ENCODE measurements at places on chromosomes 11 and 22.

DNA sequence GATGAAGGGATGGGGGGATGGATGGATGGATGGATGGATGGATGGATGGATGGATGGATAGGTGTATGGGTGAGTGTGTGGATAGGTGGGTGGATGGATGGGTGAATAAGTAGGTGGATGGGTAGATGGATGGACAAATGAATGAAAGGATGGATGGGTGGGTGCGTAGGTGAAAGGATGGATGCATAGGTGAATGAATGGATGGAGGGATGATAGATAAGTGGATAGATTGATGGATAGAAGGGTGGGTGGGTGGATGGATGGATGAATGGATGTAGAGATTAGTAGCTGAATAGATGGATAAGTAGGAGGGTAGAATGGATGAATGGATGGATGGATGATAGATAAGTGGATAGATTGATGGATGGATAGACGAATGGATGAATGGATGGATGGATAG lies 152.7 kb downstream of the MN1 start:
- DNase-seq = no peak

GRCh38 chr11:135037828-135038227 lies 625.8 kb upstream of the B3GAT1 start:
- no peak for DNase-seq

DNA sequence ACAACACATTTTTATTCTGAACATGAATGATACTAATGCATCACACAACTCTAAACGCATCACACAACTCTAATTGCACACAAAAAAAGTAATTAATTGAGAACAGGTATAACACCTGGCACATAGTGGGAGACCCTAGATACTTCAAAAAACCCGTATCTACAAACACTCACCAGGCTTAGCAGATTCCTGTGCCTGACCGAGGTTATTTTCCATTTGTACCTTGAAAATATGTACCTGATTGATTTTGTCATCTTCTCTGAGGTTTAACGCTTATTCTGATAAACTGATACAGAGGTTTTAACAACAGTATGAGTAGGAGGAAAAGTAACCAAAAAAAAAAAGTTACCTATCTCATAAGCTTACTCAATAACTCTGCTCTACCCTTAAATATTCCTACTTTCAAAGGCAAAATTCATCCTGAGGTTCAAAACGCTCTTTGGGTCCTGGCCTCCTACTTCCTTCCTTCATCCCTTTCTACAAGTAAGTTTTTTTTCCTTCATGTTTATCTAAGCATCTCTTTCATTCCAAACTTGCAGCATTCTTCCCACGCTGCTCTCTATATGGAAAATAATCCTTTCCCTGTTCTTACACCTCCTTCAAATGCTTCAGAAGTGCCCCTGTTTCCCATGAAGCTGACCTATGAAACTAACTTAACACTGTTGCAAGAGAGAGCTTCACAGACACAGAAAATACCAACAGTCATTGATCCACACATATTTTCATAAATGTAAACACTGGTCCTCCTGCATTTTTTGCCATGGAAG lies 73.3 kb downstream of the ETS1 start:
- no peak for DNase-seq

DNA sequence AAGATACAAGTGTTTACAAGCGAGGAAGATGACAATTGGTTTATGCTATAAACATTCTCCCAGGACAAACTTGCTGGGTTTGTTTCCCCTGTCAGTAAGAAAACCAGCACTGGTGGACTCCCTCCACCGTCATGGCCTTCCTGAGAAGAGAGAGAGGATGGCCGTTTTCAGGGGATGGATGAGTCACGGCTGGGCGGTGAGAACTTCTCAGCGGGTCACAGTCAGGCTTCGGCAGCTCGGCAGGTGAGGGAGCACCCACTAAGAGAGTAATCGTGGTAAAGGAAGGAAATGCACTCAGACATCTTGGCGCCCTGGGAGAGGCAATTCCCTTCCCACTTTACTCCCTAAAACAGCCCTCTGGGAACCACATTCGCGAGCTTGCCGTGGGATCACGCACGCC lies 83.9 kb downstream of the NCAM1 start:
- no peak for DNase-seq

DNA sequence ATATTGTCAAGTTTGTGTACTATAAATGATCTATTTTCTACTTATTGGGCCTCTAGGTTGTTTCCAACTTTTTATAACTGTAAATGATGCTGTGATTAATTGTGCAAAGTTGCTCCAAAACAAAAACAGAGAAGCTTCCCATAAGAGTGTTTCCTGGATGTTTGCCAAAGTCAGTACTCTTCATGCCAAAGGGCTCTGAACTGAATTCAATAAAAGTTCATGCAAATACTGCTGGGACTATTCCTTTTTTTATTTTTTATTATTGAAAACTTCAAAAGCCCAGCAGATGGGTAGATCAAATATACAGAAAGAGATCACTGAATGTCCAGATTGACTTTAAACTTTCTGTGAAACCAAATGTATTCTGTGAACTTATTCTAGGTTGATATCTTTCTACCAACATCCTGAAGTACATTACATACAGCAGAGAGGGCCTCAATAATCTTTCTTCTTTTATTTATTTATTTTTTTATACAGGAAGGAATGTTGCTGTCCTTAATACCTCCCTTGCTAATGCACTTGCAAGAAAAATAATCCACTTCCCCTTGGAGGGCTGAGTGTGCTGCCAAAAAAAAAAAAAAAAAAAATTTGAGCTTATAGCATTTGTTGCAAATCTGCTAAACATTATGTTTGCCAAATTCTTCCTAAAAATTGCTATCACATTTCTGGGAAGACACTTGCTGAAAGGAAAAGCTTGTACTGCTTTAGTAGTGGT lies 53.0 kb downstream of the CTSC start:
- no peak for DNase-seq

DNA sequence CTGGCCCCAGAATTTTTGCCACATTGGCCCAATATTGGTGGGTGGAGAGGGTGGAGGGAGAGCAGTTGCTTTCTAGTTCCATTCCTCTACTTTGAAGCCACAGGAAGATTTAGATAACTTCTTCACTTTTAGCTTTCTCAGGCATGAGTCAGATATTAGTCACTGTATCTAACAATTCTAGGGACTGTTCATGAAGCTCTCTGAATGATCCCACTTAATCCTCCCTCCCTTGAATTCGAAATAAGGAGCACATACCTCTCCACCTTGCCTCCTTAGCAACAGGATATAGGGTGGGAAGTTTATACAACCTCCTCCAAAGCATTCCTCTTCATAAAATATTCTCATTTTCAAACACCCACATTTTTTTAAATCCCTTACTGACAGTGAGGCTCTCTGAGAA lies 13.5 kb downstream of the FSHB start:
- DNase-seq = no peak

DNA sequence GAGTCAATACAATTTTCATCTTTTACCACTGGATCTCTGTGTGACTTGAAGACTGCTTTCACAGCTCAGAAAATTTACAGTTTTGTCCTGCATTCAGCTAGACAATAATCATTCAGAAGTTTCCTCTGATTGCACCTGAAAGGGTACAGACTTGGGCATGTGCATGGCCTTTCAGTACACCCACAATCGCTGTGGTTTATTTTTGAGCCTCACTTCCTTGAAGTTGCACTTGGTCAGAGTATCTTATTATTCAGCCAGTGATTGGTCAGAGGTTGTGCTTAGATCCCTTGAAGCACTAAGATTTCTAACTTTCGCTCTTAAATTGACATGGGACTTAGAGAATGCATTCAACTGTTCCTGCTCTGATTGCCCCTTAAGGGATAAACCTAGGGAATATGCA lies 508.2 kb downstream of the FAM181B start:
- no peak for DNase-seq

DNA sequence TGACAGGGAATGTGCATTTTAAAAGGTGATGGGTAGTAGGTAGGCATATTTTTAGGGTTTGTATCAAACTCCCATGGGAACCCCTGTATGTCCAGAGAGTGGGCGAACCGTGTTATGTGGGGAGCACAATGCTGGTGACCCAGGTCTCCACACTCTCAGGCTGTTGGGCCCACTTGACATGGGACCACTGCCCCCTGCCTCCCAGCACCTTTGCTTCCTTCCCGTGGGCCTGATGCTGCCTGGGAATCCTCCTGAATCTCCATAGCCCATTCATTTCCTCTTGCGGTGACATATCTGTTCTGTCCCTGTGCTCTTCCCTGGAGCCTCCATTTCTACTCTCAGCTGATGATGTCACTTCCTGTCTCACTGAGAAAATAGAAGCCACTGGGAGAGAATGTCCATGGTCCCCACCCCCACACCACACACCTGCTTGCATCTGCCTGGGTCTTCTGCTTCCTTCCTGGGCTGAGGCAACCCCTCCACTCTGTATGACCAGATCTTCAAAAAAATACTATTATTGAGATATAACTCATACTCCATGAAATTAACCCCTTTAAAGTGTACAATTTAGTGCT lies 55.8 kb upstream of the THY1 start:
- DNase-seq = no peak

DNA sequence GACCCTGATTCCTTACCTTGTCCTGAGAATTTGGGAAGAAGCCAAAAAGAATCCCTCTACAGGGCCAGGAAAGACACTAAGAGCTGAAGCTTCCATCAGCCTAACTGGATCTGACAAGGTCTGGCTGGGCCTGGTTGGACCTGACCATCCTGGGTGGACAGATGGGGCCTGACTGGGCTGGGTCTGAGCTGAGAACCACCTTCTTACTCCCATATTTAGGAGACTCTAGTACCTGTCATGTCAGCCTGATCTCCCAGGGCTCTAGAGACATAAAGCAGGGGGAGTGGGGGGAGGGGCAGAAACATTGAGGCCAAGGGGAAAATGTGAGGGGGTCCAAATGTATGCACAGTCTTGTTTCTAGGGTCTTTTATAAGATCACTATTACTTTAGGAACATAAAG lies 129.9 kb downstream of the BUD13 start:
- DNase-seq = no peak

DNA sequence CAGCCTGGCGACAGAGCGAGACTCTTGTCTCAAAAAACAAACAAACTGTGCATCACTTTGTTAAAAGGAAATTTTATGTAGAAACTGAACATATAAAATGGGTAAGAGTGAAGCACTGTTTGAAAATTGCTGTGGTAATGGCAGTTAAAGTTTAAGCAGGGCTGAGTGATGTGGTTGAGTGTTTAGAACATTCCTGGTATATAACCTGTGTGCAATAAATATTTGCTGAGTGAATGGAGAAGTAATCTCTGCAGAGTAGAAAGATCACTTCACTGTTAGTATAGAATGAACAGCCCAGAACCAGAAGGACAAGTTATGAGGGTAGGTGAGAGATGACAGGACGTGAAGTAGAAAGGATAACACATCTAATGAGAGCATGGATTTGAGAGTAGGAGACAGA lies 27.3 kb downstream of the CECR2 start:
- no peak for DNase-seq

- DNase-seq = no peak
Observed at GRCh38 chr11:118622376-118623268, 15.2 kb downstream of the PHLDB1 start.

GRCh38 chr22:29128891-29129807 lies 56.3 kb downstream of the KREMEN1 start:
- no peak for DNase-seq

GRCh38 chr11:83024270-83024854 lies 47.3 kb downstream of the RAB30 start:
- no peak for DNase-seq

DNA sequence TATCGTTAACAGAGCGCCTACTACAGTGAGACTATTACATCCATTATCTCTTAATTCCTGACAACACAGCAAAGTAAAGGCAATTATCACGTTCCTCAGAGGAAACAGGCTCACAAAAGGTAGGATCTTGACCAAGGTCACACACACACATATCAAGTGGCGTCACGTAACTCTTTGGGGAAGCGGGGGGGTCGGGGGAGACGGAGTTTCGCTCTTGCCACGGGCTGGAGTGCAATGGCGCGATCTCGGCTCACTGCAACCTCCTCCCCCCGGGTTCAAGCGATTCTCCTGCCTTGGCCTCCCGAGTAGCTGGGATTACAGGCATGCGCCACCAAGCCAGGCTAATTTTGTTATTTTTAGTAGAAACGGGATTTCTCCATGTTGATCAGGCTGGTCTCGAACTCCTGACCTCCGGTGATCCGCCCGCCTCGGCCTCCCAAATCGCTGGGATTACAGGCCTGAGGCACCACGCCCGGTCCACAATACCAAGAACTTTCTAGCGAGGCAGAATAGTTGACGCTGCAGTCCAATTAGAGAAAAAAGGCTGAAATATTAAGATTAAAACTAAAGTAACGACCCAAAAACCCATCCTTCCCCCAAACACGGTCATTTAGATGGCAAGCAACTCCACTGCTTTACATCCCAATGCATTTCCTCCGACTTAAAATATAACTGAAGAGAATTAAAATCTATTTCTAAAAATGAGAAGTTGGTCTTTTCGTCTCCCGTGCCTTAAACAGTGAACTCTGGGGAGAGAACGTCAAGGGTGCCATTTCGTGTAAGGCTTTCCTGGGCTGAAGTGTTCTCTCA lies 1.2 kb downstream of the DDX17 start:
- peak; percentile 23 for DNase-seq

DNA sequence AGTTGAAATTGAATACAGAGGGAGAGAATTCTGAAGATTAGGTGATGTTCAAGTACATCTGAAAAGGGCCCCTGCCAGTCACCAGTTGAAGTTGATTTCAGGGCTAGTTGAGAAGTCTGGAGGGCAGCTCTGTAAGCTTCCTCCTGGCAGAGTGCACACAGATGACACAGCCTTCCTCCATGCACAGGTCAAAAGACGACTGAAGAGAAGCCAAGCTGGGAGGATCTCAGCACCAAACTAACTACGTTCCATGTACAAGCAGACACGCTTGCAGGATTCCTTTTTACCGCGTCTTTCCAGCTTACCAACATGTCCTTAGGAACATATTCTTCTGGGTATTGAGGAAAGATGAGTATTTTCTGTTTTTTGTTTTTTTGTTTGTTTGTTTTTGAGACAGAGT lies 7.9 kb downstream of the BARX2 start:
- no peak for DNase-seq

DNA sequence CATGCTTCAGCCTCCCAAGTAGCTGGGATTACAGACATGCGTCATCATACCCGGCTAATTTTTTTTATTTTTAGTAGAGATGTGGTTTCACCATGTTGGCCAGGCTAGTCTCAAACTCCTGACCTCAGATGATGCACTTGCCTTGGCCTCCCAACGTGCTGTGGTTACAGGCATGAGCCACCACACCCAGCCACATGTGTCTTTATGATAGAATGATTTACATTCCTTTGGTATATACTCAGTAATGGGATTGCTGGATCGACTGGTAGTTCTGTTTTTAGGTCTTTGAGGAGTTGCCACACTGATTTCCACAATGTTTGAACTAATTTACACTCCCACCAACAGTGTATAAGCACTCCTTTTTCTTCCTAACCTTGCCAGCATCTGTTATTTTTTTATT lies 276.2 kb downstream of the METTL15 start:
- no peak for DNase-seq

- no peak for DNase-seq
Observed at GRCh38 chr22:25970374-25970911, 198.8 kb upstream of the SEZ6L start.
